ENCODE measurements at places on chromosomes 13 and 19. TPM values are rescaled to one million over a fixed set of nuclear protein-coding genes. Genes with fewer than 3 reads are reported as not detected.

GRCh38 chr19:15811476-15811875 is 4.0 kb downstream of the OR10H1 start:
- H3K4me1 ChIP-seq, result no peaks in the 10 kb centered on the region
- no peaks in the 10 kb centered on the region for H3K27me3 ChIP-seq
- no peak overlapping the region for H3K4me3 ChIP-seq
- no peaks in the 10 kb centered on the region for H3K36me3 ChIP-seq
- no peak for DNase-seq

GRCh38 chr13:84263354-84264069 is 381.2 kb upstream of the SLITRK1 start:
- H3K4me1 ChIP-seq, result no peaks in the 10 kb centered on the region
- no peak for DNase-seq
- H3K4me3 ChIP-seq, result no peak overlapping the region
- H3K36me3 ChIP-seq, result no peaks in the 10 kb centered on the region
- H3K27ac ChIP-seq, result no peak overlapping the region
- no peaks in the 10 kb centered on the region for H3K27me3 ChIP-seq

DNA sequence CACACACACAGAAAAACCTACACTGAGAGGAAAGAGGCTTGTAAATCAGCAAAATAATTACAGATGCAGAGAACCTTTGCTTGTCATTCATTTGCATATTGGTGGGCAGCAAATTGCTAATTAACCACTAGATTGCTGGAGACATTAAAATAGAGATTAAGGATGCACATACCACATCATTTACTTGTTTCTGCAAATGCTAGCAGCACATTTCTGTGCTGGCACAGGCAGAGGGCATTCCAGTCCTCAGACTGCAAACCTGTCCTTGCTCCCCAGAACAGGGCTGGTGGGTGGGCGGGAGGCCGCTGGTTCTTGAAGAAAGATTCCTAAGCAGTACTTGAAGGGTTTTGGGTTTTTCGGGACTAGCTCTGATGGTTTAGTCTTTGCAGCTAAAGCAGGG is 941 bp upstream of the SIAH3 start:
- H3K4me3 ChIP-seq, result no peak overlapping the region
- peaks cover 9% of the 10 kb centered on the region for H3K27me3 ChIP-seq
- no peak for DNase-seq
- H3K36me3 ChIP-seq, result no peaks in the 10 kb centered on the region

DNA sequence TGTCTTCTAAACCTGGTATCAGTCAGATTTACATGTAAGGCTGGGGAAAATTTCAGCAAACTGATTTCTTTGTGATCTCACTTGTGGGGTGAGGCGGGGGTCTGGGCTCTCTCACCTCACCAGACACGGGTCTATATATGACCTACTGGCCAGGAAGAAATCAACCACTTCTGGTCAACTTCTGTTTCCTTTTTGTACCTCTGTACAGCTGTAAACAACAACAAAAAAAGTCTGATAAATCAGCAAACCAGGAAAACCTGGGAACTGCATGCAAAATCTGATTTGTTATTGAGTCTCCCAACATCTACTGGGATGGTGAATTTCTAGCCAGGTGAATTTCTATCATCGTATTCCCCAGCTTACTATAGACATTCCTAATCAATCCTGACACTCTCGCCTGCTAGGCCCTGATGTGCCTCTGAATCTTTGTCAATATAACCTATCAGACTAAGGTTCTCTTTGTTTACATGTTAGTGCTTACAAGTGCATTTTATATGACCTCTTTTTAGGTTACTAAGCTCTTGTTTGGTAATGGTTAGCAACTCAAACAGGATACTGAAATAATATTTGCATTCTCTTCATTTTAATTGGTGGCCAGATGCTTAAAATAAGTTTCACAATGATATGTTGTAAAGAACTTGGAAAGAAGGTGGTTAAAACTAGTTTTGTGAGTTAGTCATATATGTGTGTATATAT is 77.7 kb downstream of the LRRC63 start:
- H3K27ac ChIP-seq, result no peak overlapping the region
- H3K36me3 ChIP-seq, result no peaks in the 10 kb centered on the region
- no peak for DNase-seq
- no peaks in the 10 kb centered on the region for H3K27me3 ChIP-seq
- H3K4me1 ChIP-seq, result peaks cover 23% of the 10 kb centered on the region

DNA sequence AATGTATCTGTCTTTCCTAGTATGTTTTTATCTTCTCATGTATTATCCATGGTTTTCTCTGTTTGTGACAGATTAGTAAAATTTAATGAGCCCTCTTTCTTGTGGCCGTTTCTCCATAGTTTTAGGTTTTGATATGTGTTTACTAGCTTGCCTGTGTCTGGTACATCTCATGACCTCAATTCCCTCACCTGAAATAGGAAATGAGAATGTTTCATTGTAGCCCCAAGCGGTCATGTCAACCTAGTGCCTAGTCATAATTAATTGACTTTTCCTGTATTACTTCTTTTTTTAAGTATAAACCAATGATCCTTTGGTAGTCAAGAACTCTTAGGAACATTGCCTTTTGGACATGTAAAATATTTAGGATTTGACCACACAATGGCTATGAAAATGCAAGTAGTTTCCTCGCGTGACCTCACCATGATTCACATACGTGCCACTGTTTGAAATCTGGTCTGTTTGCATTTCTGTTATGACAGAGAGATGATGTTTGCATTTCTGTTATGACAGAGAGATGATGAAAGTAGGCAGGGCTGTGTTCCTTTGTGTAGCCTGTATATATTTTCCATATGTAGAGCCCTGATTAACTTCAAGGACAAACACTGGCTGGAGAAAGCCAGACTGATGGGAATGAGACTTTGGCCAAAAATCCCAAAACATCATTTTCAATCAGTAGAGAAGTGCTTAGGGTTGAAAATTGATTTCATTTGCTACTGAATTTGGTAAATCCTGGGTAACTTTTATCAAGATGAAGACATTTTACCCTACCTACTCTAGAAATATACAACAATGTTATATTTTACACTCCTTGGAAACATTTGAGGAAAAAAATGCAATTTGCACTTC is 104.8 kb downstream of the TNFRSF19 start:
- H3K4me3 ChIP-seq, result no peak overlapping the region
- no peak for DNase-seq
- peaks cover 53% of the 10 kb centered on the region for H3K36me3 ChIP-seq

DNA sequence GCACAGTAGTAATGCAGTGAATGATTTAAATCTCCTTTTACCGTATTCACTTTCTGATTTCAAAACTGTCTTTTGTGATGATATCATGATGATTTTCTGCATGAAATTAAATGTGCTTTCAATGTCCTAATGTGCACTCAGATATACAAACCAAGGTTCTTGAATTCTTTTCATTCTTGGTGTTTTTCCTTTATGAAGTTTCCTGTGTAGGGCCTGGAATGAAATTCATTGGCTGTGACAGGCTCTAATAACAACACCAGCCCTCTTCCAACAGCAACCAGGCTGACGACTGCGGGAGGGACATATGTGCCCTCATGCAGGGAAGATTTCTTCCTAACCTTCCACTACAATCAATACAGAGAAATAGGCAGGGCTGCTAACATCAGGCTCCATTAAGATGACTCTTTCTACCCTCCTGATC is 1052.0 kb downstream of the DIAPH3 start:
- DNase-seq, result peak; percentile 87
- no peaks in the 10 kb centered on the region for H3K4me1 ChIP-seq
- no peaks in the 10 kb centered on the region for H3K27me3 ChIP-seq
- no peak overlapping the region for H3K4me3 ChIP-seq
- no peak overlapping the region for H3K27ac ChIP-seq

GRCh38 chr13:35841060-35841521 is 290.1 kb downstream of the DCLK1 start:
- DNase-seq, result no peak
- H3K27ac ChIP-seq, result no peak overlapping the region
- H3K27me3 ChIP-seq, result no peaks in the 10 kb centered on the region
- H3K36me3 ChIP-seq, result no peaks in the 10 kb centered on the region

GRCh38 chr13:73119612-73120011 is 60.8 kb downstream of the KLF5 start:
- no peaks in the 10 kb centered on the region for H3K36me3 ChIP-seq
- DNase-seq, result no peak
- H3K4me3 ChIP-seq, result no peak overlapping the region
- H3K27me3 ChIP-seq, result no peaks in the 10 kb centered on the region

- peak overlapping the region; percentile 28 for H3K27ac ChIP-seq
- H3K4me1 ChIP-seq, result peaks cover 7% of the 10 kb centered on the region
- peak; percentile 69 for DNase-seq
- H3K36me3 ChIP-seq, result no peaks in the 10 kb centered on the region
These were observed 34.2 kb upstream of the TMEM255B start for GRCh38 chr13:113724780-113725315.

DNA sequence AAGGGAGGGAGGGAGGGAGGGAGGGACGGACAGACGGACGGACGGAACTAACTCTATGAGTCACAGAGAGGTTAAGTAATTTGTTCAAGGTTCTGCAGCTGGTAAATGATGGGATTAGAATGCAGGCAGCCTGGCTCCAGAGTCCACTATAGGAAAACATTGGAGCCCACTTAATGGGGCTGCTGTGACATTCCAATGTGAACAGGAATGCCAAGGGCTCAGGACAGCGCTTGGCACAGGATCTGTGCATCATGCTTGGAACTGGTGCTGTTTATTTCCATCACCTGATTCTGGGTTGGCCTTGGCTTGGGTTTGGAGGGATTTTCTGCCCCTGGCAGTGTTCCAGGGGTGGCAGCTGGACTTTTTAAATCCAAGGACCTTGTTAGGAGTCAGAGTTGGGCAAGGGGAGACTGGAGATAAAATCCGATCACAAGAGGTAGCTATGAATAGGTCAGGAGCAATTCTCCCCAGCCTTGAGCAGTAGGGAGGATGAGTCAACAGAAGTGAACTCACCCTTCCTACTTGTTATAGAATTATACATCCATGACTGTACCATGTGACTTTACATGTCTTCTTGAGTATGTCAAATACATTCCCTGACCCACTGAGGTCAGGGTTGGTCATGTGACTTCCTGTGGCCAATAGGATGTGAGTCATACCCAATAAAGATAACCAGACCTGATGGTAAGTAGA is 7.8 kb upstream of the HIF3A start:
- no peaks in the 10 kb centered on the region for H3K36me3 ChIP-seq
- no peaks in the 10 kb centered on the region for H3K4me1 ChIP-seq
- no peak overlapping the region for H3K4me3 ChIP-seq
- DNase-seq, result peak; percentile 34
- no peaks in the 10 kb centered on the region for H3K27me3 ChIP-seq
- no peak overlapping the region for H3K27ac ChIP-seq

GRCh38 chr13:31274390-31274789 is 74.6 kb downstream of the B3GLCT start:
- DNase-seq, result peak; percentile 12
- H3K4me1 ChIP-seq, result no peaks in the 10 kb centered on the region
- H3K36me3 ChIP-seq, result no peaks in the 10 kb centered on the region

GRCh38 chr13:24557081-24557480 is 44.5 kb upstream of the PARP4 start:
- no peak for DNase-seq
- no peak overlapping the region for H3K27ac ChIP-seq
- H3K27me3 ChIP-seq, result no peaks in the 10 kb centered on the region
- no peaks in the 10 kb centered on the region for H3K4me1 ChIP-seq

DNA sequence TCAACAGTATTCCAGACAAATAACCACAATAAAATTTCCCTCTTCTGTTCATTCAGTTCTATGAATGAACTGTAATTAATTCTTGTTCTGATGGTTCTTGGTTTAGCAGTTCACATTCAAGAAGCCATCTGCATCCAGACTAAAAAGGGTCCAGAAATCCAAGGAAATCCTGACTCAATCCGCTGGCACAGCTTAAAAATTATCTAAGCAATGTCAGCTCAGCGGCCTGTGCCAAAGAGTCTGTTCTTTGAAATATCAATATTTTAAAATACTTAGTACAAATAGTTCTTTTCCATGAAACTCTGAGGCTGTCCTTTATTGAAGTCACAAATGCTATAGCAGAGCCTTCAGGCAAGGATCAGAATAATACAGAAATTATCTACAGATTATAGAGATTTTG is 57.2 kb downstream of the DHRS12 start:
- H3K4me3 ChIP-seq, result no peak overlapping the region
- H3K4me1 ChIP-seq, result no peaks in the 10 kb centered on the region
- no peak overlapping the region for H3K27ac ChIP-seq

GRCh38 chr13:44465318-44465717 is 91.7 kb downstream of the SERP2 start:
- H3K4me1 ChIP-seq, result peaks cover 23% of the 10 kb centered on the region
- peak overlapping the region; percentile 79 for H3K27ac ChIP-seq
- no peak for DNase-seq
- no peaks in the 10 kb centered on the region for H3K27me3 ChIP-seq
- H3K36me3 ChIP-seq, result no peaks in the 10 kb centered on the region

GRCh38 chr13:110560601-110561343 is 750 bp downstream of the RAB20 start:
- peak overlapping the region; percentile 76 for H3K4me3 ChIP-seq
- no peaks in the 10 kb centered on the region for H3K27me3 ChIP-seq
- peaks cover 8% of the 10 kb centered on the region for H3K4me1 ChIP-seq
- peak; percentile 69 for DNase-seq
- H3K27ac ChIP-seq, result no peak overlapping the region

DNA sequence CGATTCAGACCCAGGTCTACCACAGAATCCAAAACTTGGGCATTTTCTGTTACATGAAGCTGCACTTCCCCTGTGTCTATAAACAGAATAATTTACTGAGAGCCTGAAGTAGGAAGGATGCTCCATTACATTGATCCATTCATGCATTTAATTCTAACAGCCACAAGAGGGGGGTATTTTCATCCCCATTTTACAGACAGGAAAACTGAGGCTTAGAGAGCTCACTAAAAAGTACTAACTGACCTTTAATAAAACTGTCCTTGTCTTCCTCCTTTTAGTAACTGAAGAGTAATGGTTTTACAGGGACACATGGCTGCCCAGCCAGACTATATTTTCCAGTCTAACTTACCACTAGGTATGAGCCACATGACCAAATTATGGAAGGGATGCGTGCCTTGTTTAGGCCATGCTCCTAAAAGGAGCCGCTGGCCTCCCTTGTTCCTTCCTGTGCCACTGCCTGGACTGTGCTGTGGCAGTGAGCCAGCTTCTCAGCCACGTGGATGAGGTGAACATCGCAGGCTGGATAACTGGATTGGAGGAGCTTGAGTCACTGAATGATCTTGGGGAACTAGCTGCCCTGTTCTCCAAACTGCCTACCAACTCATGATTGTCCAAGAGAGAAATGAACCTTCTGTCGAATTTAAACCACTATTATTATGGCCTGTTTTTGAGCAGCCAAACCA is 108.3 kb downstream of the DOCK9 start:
- peaks cover 17% of the 10 kb centered on the region for H3K36me3 ChIP-seq
- no peaks in the 10 kb centered on the region for H3K27me3 ChIP-seq
- H3K4me3 ChIP-seq, result no peak overlapping the region
- DNase-seq, result no peak

GRCh38 chr19:6821639-6822310 is 49.3 kb downstream of the VAV1 start:
- no peak overlapping the region for H3K4me3 ChIP-seq
- no peaks in the 10 kb centered on the region for H3K4me1 ChIP-seq
- no peak for DNase-seq
- no peak overlapping the region for H3K27ac ChIP-seq
- no peaks in the 10 kb centered on the region for H3K27me3 ChIP-seq

The CYP2A6 gene
- total RNA-seq, result 0.42 TPM

The JAK3 gene
- 3.2 TPM for total RNA-seq

The N4BP2L1 gene
- 8.9 TPM for total RNA-seq

The ADGRE2 gene
- total RNA-seq, result not detected

The LATS2 gene
- 14.7 TPM for total RNA-seq

The FGF9 gene
- total RNA-seq, result 8.9 TPM

The CEACAM20 gene
- total RNA-seq, result not detected

The SOX21 gene
- total RNA-seq, result not detected

The ARHGEF1 gene
- total RNA-seq, result 19.2 TPM

The PRSS57 gene
- not detected for total RNA-seq

The CNFN gene
- total RNA-seq, result 0.95 TPM

Data from cardiac muscle cell (in vitro differentiated cells and primary cell).